ENCODE measurements at places on chromosomes 12 and 14.

GRCh38 chr12:11684393-11684792 is 34.9 kb downstream of the ETV6 start:
- DNase-seq, result no peak
- no peak overlapping the region for H3K27ac ChIP-seq
- peaks cover 19% of the 10 kb centered on the region for H3K36me3 ChIP-seq
- no peaks in the 10 kb centered on the region for H3K27me3 ChIP-seq
- H3K4me1 ChIP-seq, result peaks cover 15% of the 10 kb centered on the region
- H3K4me3 ChIP-seq, result no peak overlapping the region

DNA sequence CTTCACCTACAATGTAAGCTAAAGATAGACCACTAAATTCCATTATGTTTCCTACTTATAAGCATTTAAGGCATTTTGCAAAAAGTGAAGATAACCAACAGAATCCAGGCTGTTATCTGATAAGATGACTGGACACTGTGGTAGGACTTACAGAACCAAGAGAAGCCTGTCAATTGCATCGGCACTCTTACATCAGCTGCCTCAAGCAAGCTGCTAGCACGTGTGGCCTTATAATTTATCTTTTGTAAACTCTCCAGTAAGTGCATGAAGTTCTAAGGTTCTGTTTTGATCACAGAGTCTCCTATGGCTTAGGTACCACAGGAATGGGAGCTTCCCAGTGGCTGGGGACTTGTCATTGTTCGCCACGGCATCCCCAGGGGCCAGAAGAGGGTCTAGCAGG is 88.7 kb downstream of the TRAFD1 start:
- no peak overlapping the region for H3K4me3 ChIP-seq
- H3K36me3 ChIP-seq, result peaks cover 28% of the 10 kb centered on the region
- H3K27ac ChIP-seq, result no peak overlapping the region

DNA sequence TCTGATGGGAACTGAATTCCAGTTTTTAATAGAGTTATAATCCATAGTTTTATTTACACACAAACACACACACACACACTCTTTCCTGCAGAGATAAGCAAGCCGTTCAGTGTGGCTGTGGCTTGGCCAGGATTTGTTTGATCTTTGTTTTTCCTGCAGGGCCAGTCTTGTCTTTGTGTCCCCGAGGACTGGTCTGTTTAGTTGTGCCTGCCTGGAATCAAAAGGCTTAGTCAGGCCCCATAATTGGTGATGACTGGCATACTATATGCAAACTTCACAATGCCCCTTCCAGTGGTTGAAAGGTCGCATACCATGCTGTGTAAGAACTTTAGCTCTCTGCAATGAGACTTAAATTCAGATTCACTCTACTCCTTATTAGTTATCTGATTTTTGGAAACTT is 26.0 kb downstream of the WBP11 start:
- H3K36me3 ChIP-seq, result no peaks in the 10 kb centered on the region
- H3K27ac ChIP-seq, result no peak overlapping the region
- no peak for DNase-seq

- no peaks in the 10 kb centered on the region for H3K36me3 ChIP-seq
- H3K4me1 ChIP-seq, result no peaks in the 10 kb centered on the region
- DNase-seq, result no peak
- no peaks in the 10 kb centered on the region for H3K27me3 ChIP-seq
- no peak overlapping the region for H3K4me3 ChIP-seq
- no peak overlapping the region for H3K27ac ChIP-seq
Measured at GRCh38 chr14:94601884-94602391, 10.3 kb upstream of the SERPINA3 start.

DNA sequence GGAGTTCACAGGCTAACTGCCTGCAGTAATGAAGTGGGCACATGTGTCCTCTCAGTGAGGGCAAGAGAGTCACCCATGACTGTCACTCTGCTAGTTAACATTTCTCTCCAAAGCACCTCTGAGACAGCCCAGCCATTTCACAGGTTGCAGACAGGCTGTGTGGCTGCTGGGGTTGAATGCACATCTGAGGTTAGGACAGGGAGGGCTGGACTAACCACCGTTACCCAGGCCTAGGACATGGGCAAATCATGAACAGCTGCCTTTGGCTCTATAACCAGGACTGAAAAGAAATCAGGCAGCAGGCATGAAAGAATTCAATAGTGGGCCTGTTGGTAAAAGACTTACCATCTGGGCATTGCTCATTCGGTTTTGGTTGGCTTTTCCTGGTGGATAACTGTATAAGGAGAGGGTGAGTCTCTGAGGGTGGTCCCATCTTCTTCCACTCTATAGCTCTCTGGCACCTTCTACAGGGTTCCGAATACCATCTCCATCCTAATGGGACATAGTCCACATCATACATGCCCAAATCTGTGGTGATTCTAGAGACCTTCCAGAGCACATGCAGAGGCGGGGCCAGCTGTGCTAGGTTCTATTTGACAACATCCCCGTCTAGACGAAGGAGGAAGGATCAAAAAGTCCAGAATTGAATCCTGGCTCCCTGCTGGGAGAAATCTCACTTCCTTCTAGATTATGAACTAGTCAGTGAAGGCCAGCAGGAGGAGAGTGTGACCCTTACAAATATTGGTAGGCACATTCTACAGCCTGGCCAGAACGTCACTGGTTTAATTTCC is 10.8 kb downstream of the CRACR2A start:
- H3K27me3 ChIP-seq, result no peaks in the 10 kb centered on the region
- H3K4me3 ChIP-seq, result no peak overlapping the region
- H3K27ac ChIP-seq, result no peak overlapping the region

DNA sequence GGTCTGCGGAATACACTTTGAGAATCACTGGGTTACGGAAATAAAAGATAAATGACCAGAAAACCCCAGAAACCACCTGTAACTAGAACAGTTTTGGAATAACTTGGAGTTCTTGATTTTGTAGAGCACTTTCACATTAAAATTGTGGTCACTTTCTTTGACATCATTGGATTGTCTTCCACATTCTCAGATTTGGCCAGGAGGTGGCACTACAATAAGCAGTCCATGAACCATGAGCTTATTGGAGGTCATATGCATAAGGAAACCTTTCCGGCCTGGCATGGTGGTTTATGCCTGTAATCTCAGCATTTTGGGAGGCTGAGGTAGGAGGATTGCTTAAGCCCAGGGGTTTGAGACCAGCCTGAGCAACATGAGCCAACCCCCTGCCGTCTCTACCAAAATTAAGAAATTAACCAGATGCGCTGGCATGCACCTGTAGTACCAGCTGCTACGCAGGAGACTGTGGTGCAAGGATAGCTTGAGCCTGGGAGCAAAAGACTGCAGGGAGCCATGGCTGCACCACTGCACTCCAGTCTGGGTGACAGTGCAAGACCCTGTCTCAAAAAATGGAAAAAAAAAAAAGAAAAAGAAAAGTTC is 107.7 kb upstream of the CAND1 start:
- peaks cover 4% of the 10 kb centered on the region for H3K27me3 ChIP-seq
- H3K27ac ChIP-seq, result no peak overlapping the region
- H3K4me1 ChIP-seq, result no peaks in the 10 kb centered on the region
- no peak overlapping the region for H3K4me3 ChIP-seq
- DNase-seq, result peak; percentile 11
- no peaks in the 10 kb centered on the region for H3K36me3 ChIP-seq

DNA sequence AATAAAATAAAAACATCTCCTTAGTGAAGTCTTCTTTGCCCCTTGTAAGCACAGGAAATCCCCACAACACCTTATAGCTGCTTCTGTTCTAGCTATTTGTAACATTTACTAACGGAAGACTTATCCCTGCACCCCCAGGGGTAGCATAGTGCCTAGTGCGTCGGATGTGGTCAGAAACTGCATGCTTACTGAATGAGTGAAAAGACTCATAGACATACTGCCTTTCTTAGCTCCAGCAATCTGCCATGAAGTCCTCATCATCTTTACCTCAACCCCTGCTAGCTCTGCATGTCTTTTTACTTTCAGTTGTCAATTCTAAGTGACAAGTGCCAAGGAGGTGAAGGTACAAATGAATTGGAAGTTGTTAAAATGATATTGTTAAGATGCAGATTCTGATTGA is 12.9 kb downstream of the RIOX1 start:
- no peak overlapping the region for H3K4me3 ChIP-seq
- H3K36me3 ChIP-seq, result peaks cover 16% of the 10 kb centered on the region
- H3K27ac ChIP-seq, result no peak overlapping the region
- no peak for DNase-seq
- H3K4me1 ChIP-seq, result no peaks in the 10 kb centered on the region
- H3K27me3 ChIP-seq, result no peaks in the 10 kb centered on the region

GRCh38 chr12:54430471-54431069 is 11.5 kb upstream of the ITGA5 start:
- no peak overlapping the region for H3K4me3 ChIP-seq
- peaks cover 20% of the 10 kb centered on the region for H3K27me3 ChIP-seq
- DNase-seq, result no peak
- H3K27ac ChIP-seq, result no peak overlapping the region
- H3K4me1 ChIP-seq, result peaks cover 36% of the 10 kb centered on the region

DNA sequence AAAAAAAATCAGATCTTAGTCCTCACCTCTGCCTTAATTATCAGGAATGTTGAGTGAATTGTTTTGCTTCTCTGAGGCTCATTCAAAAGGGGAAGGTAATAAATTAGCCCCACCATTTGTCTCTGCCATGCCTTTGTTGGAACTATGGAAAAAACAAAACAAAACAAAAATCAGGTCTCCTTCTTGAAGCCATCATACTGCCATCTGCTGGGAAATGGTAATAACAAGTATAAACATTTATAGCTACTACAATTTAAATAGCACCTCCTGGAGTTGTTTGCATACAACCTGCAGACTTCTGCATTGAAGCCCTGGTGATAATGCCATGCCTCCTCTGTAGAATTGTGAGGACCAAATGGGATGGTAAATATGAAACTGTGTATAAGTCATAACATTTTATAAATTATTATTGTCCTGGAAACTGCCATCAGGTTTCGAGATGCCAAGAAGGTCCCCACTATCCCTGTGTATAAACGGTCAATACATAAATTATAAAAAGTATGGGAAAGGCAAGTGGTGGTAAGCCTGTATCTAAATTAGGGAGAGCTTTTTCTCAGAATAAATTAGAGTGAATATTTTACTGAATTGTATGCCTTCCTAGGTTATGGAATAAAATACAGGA is 87.2 kb upstream of the FGD4 start:
- H3K27ac ChIP-seq, result no peak overlapping the region
- no peak overlapping the region for H3K4me3 ChIP-seq
- no peaks in the 10 kb centered on the region for H3K36me3 ChIP-seq
- DNase-seq, result no peak
- H3K27me3 ChIP-seq, result peaks cover 5% of the 10 kb centered on the region

DNA sequence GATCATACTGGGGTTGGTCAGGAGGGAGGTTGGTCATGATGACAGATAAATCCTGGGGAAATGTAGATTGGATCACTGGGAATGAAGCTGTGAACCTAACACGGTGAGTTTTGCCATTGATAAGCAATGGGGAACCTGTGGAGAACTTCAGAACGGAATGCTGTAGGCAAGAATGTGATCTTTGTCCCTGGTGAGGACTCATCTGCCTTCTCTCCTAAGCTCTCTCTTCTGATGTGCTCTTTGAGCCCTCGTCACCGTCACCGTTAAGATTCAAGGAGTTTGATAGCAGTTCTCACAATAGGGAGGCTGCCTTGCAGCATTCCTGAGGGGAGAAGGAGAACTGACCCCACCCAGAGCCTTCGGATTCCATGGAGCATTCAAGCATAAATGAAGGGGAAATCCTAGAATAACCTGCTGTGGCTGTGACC is 217.6 kb downstream of the ANO6 start:
- H3K27ac ChIP-seq, result no peak overlapping the region
- DNase-seq, result no peak
- H3K4me3 ChIP-seq, result no peak overlapping the region

GRCh38 chr12:91073426-91073825 is 15.6 kb upstream of the KERA start:
- H3K27ac ChIP-seq, result no peak overlapping the region
- no peak for DNase-seq
- H3K4me1 ChIP-seq, result no peaks in the 10 kb centered on the region

- no peaks in the 10 kb centered on the region for H3K36me3 ChIP-seq
- H3K4me1 ChIP-seq, result no peaks in the 10 kb centered on the region
- no peaks in the 10 kb centered on the region for H3K27me3 ChIP-seq
Measured at GRCh38 chr12:5388581-5389535, 43.0 kb upstream of the NTF3 start.

DNA sequence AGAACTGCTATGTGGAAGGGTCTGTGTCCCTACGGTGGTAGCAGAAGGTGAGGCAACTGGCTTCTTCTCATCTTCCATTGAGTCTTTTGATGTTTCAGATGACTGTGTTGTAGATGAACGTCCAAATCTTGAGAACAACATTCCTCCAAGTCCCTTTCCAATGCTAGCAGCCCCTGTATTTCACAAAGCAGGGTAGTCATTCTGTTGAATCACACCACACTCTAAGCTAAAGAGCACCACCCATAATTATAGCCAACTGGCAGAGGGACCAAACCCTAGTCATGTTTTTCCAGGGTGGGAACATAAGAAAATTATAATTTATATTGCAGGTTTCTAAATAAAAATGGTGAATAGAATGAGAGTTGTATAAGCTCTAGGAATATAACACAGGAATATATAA is 98.7 kb downstream of the DDHD1 start:
- no peak overlapping the region for H3K27ac ChIP-seq
- DNase-seq, result no peak
- H3K27me3 ChIP-seq, result no peaks in the 10 kb centered on the region
- peaks cover 9% of the 10 kb centered on the region for H3K4me1 ChIP-seq
- H3K36me3 ChIP-seq, result peaks cover 46% of the 10 kb centered on the region

DNA sequence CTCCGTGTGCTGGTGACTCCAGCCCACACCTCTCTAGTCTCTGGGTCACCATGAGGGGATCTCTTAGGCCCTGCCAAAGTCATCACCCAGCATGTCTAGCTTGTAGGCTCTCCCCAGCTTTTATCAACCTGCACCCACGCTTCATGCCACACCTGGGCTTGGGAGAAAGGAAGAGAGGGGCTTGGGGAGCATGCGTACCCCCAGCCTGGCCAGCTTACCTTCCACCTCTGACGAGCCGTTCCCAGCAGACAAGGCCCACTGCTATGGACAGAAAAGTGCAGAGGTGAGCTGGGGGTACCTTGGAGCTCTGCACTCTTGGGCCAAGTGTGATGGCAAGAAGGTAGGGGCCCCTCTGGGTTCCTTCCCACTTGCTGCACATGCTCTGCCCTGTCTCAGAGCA is 1.7 kb downstream of the PGF start:
- no peaks in the 10 kb centered on the region for H3K4me1 ChIP-seq
- peaks cover 12% of the 10 kb centered on the region for H3K27me3 ChIP-seq
- no peak overlapping the region for H3K27ac ChIP-seq
- DNase-seq, result no peak
- no peaks in the 10 kb centered on the region for H3K36me3 ChIP-seq

GRCh38 chr14:64388533-64389285 is 556 bp downstream of the MTHFD1 start:
- H3K4me1 ChIP-seq, result peaks cover 40% of the 10 kb centered on the region
- H3K36me3 ChIP-seq, result peaks cover 48% of the 10 kb centered on the region
- no peak for DNase-seq
- H3K4me3 ChIP-seq, result peak overlapping the region; percentile 86

Measured in activated T-helper 2 cell treated with anti-CD3 and anti-CD28 coated beads, Interferon-gamma antibody, Interleukin-2, Interleukin-4, amounts not matched to agents 10 μg/mL and 5 μg/mL and 100 μg/mL, durations not matched to agents 14 hours and 24 hours and 36 hours (primary cell).